Right renal cortex interstitium (tissue), 3 donors: ENCODE measurements at places on chromosomes 7 and 10. TPM values are rescaled to one million over a fixed set of nuclear protein-coding genes. Genes with fewer than 3 reads are reported as not detected.

- no peak for DNase-seq
Observed at GRCh38 chr7:129535896-129536295, 33.6 kb downstream of the SMKR1 start.

DNA sequence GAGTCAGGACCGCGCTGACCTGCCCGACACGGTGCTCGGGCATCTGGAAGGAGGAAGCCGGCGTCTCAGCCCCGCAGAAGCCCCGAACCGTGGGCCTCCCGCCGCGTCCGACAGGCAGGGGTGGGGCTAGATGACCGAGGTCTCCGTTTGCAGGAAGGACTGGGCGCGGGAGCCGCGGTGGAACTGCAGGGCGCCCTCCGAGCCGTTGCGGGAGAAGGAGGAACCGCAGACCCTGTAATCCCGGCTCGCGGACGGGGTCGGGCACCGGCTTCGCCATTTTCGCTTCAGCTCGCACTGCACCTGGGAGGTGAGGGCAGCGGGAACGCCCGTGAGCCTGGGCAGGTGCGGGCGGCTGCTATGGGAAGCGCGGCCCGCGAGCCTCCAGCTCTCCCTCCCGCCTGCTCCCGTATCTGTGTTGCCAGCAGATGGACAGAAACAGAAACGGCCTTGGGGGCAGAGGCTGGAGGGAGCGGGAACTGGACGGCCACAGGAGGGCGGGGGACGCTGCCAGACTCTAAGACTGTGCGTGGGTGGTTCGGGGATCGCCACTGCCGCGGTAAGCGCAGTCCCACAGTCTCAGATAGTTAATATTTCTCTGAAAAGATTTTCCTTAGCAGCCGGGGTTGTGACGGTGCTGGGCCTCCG, 114.1 kb downstream of the VIPR2 start:
- no peak for DNase-seq

GRCh38 chr10:120530699-120531098, 73.7 kb downstream of the PLPP4 start:
- no peak for DNase-seq

DNA sequence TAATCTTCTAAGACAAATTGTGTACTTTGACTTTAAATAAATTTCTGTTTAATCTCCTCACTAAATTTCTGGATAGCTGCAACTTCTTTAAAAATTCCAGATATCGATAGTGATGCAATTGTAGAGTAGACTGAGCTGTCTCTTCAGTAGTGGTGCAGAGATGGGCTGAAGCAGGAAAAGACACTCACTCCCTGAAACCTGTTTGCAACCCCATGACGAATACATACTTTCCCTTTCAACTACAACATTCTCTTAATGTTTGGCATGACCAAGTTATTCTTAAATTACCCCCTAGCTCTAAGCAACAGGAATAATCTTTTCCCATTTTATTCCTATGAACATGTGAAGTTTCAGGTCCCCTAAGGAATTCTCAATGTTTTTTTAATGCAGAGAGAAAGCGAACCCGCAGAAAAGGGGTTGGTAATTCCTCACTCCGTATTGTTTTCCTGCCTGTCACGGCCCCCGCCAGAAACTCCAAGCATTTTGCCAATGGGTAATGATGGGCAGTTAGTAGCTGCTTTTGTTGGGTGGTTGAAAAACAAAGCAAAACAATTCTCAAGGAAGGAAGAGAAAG, 1.3 kb downstream of the THSD7A start:
- no peak for DNase-seq

- DNase-seq: no peak
Observed at GRCh38 chr10:5543623-5544022, 18.9 kb downstream of the CALML3 start.

Gene SYCE1
- 0.26 TPM for polyA plus RNA-seq

Gene FRMPD2
- polyA plus RNA-seq: 0.57 TPM

Gene SEMA3A
- polyA plus RNA-seq: 15.0 TPM
